Stomach (tissue), 19 donors: ENCODE measurements at places on chromosomes 11 and 22. TPM values are rescaled to one million over a fixed set of nuclear protein-coding genes. Genes with fewer than 3 reads are reported as not detected.

Gene OTOG
- not detected for total RNA-seq

- no peak for DNase-seq
Measured at GRCh38 chr11:13174090-13174489, 103.5 kb upstream of the BMAL1 start.

DNA sequence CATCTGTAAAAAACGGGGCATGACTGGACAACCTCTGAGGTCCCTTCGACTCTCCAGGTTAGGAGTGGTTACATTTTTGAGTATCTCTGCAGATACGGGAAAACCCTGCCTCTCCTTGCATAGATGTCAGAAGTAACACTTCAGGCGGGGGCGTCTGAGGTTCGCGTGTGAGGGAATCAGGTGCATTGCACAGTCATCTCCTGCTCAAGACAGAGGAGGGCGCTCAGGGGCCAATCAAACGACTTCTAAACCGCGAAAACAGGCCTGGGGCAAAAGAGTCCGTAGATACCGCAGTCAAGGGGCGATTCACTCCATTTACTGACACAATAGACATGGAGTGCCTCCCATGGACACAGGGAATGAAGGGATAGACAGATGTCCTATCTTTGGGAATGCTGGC is 31.7 kb downstream of the KIRREL3 start:
- no peak for DNase-seq

Gene DEUP1
- not detected for total RNA-seq

Gene WT1
- total RNA-seq: not detected

- no peak for DNase-seq
Measured at GRCh38 chr11:12731841-12732336, 57.7 kb downstream of the TEAD1 start.

Gene POU2AF1
- total RNA-seq: 25.7 TPM

Gene NCAPH2
- total RNA-seq: 34.8 TPM

Gene CEP126
- 2.6 TPM for total RNA-seq

Gene PHETA2
- 24.1 TPM for total RNA-seq

GRCh38 chr11:17642980-17643379 is 76.4 kb upstream of the MYOD1 start:
- no peak for DNase-seq

GRCh38 chr11:45374653-45375059 is 88.5 kb upstream of the SYT13 start:
- DNase-seq: no peak

Gene ARHGAP8
- 7.8 TPM for total RNA-seq

DNA sequence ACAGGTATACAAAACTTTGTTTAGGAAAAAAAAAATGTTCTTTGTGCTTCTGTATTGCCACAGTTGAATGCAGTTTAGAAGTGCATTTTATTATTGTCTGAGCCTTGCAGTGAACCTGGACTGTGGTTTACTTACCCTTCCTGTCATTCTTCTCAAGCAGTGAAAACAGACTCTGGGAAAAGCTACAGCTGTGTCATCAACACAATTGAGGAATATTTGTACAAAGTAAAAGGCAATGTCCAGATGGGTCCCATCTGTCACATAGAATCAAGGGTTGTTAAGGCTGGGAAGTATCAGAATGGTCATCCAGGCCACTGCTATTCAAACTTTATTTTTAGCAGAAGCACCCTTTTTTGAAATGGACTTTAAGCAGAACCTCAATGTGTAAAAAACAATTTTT is 73.3 kb downstream of the TRIM44 start:
- peak; percentile 59 for DNase-seq

- DNase-seq: no peak
Measured at GRCh38 chr22:34812631-34813030, 253.3 kb upstream of the ISX start.

Gene NLRP6
- total RNA-seq: 3.6 TPM

Gene P2RY2
- total RNA-seq: not detected

- DNase-seq: no peak
Measured at GRCh38 chr11:127066401-127067090, 66.0 kb upstream of the KIRREL3 start.

- DNase-seq: peak; percentile 42
Measured at GRCh38 chr11:8767466-8768142, 85.0 kb downstream of the RPL27A start.
